ENCODE measurements at places on chromosomes 16 and 17.

- no peak for DNase-seq
Measured at GRCh38 chr17:15885770-15886169, 59.2 kb upstream of the ADORA2B start.

DNA sequence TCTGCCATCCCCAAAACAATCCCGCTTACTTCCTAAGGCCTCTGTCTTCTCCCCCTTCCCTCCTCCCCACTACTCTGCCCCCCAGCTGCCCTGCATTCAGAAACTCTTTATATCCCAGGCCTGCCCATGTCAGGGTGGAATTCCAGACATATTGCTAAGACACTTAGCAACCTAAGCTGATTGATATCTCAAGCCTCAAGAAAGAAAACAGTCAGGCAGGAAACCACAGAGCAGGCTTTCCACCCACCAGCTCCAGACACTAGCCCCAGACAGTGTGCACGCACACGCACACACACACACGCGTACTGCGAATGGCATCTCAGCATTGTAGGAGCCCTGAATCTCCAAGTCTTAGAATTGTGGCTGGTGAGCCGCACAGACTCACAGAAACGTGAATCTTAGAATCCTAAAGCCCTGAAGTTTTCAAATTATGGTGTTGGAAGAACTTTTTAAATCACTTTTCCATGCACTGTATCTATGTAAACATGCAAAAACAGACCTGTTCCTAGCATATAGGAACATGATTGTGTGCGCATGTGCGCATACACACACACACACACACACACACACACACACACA lies 8.8 kb upstream of the LPCAT2 start:
- DNase-seq, result no peak

GRCh38 chr16:61836804-61837393 lies 199.3 kb downstream of the CDH8 start:
- no peak for DNase-seq

- no peak for DNase-seq
Measured at GRCh38 chr17:82058230-82058854, 6.6 kb downstream of the GPS1 start.

DNA sequence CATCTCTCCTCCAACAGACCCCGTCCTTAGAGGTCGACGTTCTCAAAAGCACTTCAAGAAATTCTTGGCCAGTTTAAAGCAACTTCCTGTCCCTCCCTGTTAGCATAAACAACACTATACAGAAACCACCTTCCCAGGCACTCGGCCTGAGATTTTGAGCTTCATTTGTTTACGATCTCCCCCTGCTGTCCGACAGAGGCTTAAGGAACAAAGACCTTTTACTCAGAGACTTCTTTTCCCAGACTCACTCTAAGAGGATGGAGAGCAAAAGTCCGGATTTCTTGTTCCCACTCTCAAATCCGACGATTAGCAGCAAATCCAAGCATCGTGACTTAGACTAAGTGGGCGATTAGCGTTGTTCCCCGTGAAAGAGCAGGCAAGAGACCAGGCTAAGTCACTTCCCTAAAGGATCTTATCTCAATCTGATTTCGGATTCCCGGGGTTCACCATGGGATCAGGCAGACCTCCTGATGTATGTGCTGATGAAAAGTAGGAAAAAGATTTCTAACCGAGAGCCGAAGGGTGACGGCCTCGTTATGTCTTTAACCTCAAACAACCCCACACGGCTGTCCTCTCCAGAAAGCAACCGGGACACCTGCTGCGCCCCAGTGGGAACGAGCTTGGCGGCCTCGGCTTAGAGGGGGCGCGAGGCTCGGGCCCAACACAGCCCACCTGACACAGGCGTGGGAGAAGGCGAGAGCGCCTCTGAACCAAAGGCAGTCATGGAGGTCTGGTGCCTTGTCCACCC lies 598 bp downstream of the INPP5K start:
- peak; percentile 21 for DNase-seq

DNA sequence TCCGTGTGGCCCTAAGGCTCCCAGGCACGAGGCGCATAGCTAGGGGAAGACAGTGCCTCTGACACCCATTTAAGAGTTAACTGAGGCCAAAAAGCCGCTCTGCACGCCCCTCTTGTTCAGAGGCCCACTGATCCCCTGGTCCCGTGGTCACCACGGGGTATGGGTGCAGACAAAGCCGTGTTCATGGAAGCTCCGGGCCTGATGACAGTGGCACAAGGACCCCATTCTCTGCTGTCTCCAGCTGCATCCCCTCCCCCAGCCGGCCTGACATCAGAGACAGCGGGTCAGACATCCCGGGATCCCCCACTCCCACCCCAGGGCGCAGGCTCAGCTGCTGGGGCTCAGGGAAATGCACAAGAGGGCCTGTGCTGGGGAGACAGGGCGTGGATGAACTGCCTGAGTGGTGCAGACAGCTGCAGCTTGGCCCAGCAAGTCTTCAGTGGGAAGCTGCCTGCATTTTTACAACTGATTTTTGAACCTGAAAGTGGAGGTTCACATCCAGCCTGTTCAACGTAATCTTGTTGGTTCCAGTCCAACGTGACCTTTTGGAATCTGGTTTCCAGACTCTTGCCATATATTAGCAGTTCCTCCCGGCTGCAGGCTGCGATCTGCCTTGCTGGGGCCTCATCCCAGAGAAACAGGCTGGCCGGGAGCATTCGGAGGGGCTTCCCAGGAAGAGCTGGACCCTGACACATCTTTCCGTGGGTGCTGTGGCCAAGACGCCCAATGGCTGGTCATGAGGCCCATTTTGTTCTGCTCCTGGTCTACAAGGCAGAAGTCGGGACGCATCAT lies 9.7 kb upstream of the BAHCC1 start:
- no peak for DNase-seq

Measured in NCI-H2081 (cell line).